ENCODE measurements at places on chromosomes 3 and 15.

DNA sequence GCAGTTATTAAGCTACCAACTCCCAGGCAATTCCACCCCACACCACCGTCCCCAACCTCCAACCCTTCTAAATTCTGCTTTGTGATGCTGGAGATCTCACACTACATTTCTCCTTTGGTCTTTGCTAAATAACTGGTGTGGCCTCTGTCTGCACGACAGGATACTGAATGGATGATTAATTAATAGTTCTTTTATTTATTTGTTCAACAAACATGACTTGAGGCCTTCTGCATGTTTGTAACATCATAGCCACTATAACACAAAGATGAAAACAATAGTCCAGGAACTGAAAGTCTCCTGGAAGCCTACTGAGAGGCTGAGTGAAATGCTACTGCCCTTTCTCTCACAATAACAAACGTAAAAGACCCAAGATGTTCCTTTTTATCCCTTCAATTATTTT is 609.5 kb upstream of the UBE2E2 start:
- no peak for DNase-seq

DNA sequence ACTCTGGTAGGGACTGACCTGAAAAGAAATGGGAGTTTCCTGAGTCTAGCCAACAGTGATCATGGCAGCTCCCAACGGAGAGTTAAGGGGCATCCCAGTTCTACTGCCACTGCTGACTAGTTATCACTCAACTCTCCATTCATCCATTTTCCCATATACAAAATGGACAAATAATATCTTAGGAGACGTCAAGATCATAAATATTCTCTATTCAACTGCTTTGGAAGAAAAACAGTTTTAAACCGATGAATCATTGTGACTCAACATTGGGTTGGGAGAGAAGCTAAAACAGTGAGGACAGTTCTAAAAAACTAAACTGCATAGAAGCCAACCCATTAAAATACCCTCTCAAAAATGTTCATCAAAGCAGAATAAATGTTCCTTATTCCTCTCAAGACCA is 57.6 kb upstream of the CHRM5 start:
- no peak for DNase-seq

DNA sequence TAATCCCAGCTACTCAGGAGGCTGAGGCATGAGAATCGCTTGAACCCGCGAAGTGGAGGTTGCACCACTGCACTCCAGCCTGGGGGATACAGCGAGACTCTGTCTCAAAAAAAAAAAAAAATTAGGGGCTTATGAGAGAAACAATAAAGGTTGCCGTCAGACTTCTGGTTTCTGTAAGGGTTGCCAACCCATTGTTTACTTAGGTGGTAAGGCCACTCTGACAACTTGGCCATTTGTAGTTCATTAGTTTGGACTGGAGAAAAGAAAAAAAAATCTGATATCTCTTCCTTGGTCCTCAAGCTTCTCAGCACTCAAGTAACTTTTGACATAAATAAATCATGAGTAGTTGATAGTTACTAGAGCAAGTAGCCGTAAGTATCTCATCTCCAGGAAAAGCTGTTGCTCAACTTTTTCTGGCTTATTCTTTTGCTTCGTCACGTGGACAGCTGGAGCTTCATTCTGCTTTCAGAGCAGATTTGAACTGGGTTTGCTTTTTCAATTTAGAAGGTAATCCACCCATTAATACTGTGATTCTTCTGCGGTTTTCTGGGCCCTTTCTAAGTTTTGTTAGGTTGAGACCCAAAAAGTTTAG is 9.4 kb downstream of the SNX1 start:
- no peak for DNase-seq

- no peak for DNase-seq
These were observed 64.2 kb upstream of the ITGA11 start for GRCh38 chr15:68495981-68496705.

DNA sequence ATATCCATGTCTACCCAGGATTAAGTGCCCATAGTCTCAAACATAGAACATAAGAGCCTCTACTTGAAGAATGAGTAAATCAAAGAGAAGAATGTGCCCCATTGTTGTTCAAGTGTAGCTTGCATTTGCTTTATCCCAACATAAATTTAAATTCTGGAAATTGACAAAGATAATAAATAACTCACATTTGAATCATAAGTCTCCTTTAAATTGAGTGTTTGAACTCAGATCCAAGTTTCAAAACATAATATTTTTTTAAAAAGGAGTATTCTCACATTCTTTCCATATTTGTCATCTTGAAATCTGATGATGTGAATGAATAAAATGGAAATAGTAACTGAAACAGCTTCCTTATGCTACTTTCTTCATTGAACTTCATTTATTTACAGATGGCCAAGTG is 135.2 kb downstream of the MECOM start:
- DNase-seq, result no peak

- DNase-seq, result no peak
These were observed 310.2 kb downstream of the TBC1D5 start for GRCh38 chr3:17432236-17432635.

GRCh38 chr3:45124956-45125355 is 21.2 kb downstream of the CDCP1 start:
- DNase-seq, result no peak

GRCh38 chr3:151814588-151814987 is 672 bp downstream of the AADAC start:
- no peak for DNase-seq

GRCh38 chr15:53133255-53133850 is 343.2 kb upstream of the ONECUT1 start:
- DNase-seq, result no peak

DNA sequence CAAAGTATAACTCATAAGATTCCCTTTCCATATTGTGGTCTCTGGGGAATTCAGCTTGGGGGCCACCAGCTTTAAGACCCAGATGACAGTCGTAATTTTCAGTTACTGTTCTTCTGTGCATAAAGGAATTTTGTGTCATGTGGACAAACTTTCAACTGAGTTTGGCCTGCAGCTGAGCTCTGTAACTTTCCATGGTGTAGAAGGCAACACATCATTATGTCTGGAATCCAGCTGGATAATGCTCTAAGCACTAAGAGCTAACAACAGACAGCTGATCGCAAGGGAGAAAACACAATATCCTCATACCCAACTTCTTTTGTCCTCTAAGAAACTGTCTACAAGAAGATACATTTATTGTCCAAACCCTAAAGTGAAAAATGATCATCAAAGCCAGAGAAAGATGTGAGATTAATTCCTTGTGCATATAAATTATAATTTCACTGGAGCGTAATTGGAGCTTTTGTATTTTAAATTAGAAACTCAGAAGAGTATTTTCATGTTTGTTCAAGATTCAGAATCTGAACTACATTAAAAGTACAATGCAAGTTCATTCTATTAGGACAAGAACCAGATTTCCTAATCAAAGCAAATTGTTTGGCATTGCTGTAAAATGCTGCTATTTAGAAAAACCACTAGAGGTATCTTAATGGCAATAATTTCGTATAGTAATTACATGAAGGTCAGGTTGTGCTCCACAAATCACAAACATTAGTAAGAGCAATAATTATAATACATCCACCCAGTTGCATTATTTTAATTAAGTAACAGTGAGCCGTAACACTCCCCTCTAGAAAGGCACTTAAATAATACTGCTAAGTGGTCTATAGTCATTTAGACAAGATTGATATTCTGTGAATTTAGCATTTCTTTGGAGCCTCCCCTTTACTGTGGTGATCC is 218.8 kb downstream of the ATP8B4 start:
- DNase-seq, result no peak

- DNase-seq, result no peak
These were observed 24.3 kb downstream of the PGPEP1L start for GRCh38 chr15:98983334-98983733.

DNA sequence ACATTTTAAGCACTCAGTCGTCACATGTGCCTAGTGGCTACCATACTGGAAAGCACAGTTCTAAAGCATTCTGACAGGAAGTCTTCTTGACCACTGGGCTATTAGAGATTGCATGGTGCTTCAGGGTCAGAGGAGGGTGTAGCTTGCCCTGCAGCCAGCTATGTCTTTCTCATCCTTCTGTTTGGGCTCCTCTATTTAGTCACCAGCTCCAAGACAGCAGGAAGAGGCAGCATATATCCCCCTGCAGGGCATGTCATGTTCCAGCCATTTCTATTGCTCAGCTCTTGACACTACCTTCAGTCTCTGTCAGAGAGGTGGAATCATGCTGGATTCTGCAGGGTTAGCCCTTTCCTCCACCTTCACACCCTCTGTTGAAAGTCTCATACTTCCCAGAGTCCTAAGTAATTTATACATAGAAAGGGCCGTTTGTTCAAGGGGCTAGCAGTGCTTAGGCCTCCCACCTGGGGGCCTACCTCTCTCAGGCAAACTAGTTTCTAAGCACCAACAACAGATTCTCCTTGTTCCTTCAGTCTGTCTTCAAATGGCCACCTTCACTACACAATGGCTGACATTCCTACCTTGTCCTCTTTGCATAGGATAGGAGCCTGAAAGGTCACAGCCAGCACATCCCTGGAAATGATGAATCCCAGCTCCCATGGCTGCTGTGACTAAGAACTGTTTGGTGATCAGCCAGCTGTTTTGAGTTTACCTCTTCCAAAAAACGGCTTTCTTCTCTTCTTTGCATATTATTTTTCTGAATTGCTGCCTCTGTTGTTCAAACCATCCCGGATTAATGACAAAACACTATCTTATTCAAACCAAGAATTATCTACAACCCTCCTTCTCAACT is 115.7 kb upstream of the BFSP2 start:
- no peak for DNase-seq

GRCh38 chr15:80070840-80071239 is 11.4 kb downstream of the ZFAND6 start:
- DNase-seq, result no peak

GRCh38 chr3:59386165-59386564 is 336.3 kb upstream of the CFAP20DC start:
- no peak for DNase-seq

DNA sequence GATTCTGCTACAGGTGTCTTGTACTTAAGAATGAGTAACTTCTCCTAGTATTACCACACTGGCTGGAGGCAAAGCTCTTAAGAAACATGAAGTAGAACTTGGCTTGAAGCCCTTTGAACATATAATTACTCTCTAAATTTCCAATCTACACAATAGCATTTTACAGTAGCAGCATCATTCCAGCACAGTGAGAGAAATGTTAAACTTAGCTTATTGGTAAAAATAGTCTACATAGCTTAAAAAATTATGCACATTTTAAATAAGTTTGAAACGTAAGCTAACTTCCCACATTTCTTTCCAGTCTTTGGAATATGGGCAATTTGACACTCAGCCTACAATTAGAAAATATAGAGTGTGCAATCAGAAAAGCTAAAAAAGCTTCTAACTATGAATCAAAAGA is 32.8 kb upstream of the TOP2B start:
- DNase-seq, result no peak

- DNase-seq, result no peak
These were observed 85.9 kb downstream of the AQP9 start for GRCh38 chr15:58224068-58224467.

GRCh38 chr3:42713747-42714146 is 11.1 kb upstream of the HHATL start:
- no peak for DNase-seq

DNA sequence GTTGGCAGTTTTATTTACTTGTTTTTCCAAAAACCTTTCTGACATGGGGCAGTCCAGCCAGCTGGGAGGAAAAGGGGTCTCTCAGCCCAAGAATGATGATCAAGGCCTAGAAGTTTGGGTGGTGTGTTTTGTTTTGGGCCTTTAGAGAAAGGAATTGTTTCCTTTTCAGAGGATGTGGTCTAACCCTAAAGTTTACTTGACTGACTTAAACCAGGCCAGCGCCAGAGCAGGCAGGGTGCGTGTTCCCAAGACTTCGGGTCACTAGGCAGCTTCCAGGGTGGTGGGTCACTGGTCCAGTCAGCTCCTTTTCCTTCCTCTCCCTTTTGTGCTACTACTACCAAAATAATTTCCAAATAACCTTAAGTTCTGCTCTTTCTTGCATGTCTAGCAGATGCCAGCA is 4.9 kb downstream of the FLNB start:
- no peak for DNase-seq

DNA sequence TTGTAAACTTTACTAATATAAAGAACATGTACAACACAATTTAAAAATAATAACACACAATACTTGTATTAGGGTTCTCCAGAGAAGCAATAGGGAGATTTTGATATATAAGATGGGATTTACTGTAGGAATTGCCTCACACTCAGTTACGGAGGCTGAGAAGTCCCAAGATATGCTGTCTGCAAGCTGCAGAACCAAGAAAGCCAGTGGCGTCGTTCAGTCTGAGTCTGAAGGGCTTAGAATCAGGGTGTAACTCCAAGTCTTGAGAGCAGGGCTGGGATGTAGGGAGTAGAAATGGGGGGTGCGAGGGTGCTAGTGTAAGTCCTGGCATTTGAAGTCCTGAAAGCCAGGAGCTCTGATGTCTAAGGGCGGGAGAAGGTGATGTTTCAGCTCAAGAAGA is 206.6 kb upstream of the HES1 start:
- no peak for DNase-seq

DNA sequence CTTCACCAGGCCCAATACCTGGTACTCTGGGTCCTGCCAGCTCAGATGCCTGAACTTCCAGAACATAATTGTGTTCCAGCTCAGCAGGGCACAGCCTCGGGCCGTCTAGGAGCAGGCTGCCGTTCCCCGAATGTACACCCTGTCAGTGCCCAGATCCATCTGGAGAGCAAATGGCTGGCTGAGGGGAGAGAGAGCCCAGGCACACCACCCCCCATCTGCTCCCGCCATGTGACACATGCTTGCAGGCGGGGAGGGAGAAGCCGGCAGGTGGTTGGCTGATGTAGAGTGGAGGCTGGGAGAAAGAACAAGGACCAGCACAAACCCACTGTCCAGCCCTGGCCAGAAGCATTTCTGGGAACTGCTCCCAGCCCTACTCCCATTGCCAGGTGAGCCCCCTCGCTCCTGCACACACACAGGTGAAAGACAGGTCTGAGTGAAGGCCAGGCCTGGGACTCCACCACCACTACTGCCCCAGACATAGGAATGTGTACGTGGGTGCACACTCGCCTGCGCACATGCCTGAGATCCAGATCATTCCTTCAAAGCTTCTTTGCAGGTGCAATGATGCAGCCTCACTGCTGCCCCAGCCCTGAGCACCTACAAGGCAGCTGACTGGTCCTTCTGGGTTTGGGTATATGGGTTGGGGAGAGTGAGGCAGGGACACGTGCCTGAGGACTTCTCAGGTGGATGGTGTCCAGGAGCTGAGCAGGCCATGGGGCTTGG is 53.5 kb downstream of the SEMA5B start:
- no peak for DNase-seq

DNA sequence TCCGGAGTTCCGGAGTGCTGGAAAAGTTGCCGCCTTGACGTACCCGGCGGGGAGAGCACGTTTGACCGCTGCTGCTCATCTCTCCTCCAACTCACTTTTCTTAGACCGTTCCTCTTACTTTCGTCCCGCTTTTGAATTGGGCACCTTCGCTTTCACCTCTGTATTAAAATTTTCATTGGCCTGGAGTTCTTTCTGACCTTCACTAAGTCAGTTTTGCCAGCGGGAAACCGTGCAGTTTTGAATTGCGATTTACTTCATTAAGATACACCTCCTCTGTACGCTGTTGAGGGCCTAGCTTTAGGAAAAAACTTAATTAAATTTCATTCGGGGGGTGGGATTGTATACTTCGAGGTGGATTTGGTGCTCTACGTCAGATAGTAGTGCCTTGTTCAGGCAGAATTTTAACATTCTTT is 1.3 kb downstream of the GMPS start:
- DNase-seq, result no peak

Data from activated T-cell treated with anti-CD3 and anti-CD28 coated beads for 24 hours (primary cell).